ENCODE measurements at places on chromosomes 4 and X. TPM values are rescaled to one million over a fixed set of nuclear protein-coding genes. Genes with fewer than 3 reads are reported as not detected.

DNA sequence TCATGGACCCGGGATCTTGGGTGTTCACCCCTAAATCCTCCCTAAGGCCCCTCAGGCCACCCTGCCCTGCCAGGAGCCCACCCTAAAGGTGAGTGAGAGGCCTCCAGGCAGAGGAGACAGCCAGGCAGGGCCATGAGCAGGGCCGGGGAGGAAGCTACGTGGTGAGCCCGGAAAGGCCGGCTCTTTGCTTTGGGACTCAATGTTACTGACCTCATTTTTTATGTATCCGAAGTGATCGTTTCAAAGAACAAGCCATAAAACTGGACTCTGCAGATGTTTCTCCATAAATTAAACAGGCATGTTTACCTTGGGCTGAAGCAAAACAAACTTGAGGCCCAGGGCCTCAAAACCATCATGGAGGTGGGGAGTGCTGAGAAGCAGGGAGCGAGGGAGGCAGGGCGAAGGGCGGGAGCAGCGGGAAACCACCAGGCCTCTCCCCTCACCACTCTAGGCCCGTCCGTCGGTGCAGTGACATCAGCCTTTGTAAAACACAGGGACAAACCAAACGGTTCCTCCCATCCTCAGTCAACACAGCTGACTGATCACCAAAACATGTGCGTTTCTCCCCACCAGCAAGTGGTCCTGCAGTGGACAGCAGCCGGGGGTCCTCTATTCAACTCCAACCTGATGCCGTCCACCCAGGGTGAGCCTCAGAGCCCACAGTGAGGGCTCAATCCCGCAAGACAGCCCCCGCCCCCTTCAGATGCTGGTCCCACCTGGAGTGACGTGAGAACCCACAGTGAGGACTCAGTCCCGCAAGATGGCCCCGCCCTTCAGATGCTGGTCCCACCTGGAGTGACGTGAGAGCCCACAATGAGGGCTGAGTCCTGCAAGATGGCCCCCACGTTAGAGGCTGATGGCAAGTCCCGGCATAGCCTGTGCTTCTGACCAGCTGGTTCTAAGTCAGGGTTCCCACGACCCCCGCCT is 102.9 kb upstream of the LRPAP1 start:
- no peak for DNase-seq
- no peaks in the 10 kb centered on the region for H3K27me3 ChIP-seq
- peaks cover 2% of the 10 kb centered on the region for H3K4me1 ChIP-seq

- H3K4me1 ChIP-seq: no peaks in the 10 kb centered on the region
- no peak overlapping the region for H3K27ac ChIP-seq
- H3K36me3 ChIP-seq: peaks cover 14% of the 10 kb centered on the region
- H3K4me3 ChIP-seq: no peak overlapping the region
Observed at GRCh38 chr4:2642968-2643367, 106.5 kb downstream of the FAM193A start.

SPATA4 gene
- polyA plus RNA-seq: not detected

DNA sequence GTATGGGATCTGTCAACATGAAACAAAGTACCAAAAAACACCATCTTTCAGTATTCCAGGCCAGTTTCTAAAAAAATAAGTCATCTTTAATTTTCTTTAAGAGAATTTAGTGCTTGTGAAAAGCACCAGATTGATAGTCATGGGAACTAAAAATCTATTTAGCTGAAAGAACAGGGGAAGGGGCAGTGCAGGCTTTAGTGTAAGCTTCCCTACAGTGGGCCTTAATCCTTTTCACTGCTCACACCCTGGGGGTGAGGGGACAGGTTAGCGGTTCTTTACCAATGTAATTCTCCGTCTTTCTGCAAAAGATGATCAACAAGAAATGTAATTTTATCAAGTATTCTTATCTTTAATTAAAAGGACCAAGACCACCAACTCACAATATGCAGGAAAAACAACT is 47.1 kb downstream of the CHIC2 start:
- H3K27me3 ChIP-seq: no peaks in the 10 kb centered on the region
- DNase-seq: no peak
- no peak overlapping the region for H3K27ac ChIP-seq
- H3K36me3 ChIP-seq: no peaks in the 10 kb centered on the region

ASB9 gene
- 0.64 TPM for polyA plus RNA-seq

DNA sequence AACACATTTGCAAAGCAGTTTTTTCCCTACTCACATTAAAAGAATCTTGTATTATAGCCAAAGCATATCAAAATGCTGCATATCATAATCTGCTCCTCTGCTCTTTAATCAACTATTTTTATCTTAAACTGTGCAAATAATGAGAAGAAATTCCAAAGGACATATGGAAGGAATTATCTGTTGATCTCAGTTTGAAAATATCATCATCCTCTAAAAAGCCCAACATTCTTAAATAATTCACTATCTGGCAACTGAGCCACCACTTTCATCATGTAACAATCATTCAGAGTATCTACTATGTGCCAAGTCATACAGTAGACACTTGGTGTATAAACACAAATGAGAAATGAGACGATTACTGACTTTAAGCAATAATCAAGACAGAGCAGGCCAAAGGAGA is 63.0 kb downstream of the PRSS12 start:
- H3K4me3 ChIP-seq: no peak overlapping the region
- no peaks in the 10 kb centered on the region for H3K4me1 ChIP-seq
- no peak for DNase-seq
- H3K36me3 ChIP-seq: no peaks in the 10 kb centered on the region
- H3K27ac ChIP-seq: no peak overlapping the region

CT45A1 gene
- polyA plus RNA-seq: not detected

NUDT10 gene
- 14.4 TPM for polyA plus RNA-seq

SASH3 gene
- not detected for polyA plus RNA-seq

MAGEA2B gene
- 1.6 TPM for polyA plus RNA-seq

DNA sequence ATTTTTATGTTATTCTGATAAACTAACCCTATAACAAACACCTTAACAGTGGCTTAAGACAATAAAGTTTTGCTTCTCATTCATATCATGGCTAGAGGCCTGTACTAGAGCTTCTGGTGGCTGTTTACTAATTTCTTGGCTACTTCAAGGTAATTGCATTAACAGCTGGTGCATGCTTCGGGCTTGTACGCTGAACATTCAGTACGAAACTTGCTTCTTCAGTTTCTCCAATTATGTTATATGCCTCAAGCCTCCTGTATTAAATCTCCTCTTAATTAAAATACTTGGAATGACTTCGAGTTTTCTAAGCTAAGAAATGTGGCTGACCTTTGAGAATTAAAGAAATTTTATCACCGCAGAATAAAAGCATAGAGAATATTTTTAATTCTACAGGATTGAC is 138.9 kb upstream of the TRAM1L1 start:
- H3K27ac ChIP-seq: no peak overlapping the region
- no peaks in the 10 kb centered on the region for H3K27me3 ChIP-seq
- H3K36me3 ChIP-seq: no peaks in the 10 kb centered on the region

DNA sequence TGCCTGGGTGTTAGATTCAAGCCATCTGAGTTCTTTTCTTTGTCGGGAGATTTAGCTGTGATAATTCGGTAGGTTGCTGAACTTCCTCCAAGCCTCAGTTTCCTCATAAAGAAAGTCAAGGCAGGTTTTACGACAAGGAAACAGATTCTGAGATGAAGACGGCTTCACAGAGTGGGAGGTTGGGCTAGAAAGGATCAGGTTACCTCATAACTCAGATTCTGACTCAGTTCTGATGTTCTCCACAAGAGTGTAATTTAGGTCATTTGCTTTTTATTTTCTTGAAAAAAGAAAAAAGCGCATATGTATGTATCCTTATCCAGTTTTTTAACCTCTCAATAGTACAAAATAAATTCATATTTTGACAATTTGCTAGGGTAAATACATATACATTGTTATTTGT is 47.2 kb upstream of the ELOVL6 start:
- no peak for DNase-seq
- H3K36me3 ChIP-seq: no peaks in the 10 kb centered on the region
- H3K4me3 ChIP-seq: no peak overlapping the region
